Naive thymus-derived CD8-positive, alpha-beta T cell (primary cell): ENCODE measurements at places on chromosomes 16 and 17. TPM values are rescaled to one million over a fixed set of nuclear protein-coding genes. Genes with fewer than 3 reads are reported as not detected.

Gene KRT38
- not detected for total RNA-seq

- DNase-seq = no peak
Observed at GRCh38 chr16:88063211-88063773, 112.1 kb downstream of the BANP start.

DNA sequence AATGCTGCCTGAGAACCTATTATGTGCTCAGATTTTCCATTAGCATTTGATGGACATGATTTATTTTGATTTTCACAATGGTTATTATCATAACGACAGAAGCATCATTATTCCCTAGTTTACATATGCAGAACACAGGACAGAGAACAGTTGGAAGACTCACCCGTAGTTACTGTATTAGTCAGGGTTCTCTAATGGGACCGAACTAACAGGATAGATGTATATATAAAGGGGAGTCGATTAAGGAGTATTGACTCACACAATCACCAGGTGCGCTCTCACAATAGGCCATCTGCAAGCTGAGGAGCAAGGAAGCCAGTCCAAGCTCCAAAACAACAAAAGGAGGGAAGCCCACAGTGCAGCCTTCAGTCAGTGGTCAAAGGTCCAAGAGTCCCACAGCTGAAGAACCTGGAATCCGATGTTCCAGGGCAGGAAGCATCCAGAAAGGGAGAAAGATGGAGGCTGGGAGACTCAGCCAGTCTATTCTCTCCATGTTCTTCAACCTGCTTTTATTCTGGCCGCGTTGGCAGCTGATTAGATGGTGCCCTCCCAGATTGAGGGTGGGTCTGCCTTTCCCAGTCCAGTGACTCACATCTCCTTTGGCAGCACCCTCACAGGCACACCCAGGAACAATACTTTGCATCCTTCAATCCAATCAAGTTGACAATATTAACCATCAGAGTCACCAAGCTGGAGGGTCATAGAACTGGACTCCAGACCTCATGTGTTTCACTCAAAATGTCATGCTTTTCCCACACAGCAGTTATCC lies 92.7 kb upstream of the XYLT1 start:
- no peak for DNase-seq

Gene SPATA22
- 0.36 TPM for total RNA-seq

Gene ZNF19
- 15.0 TPM for total RNA-seq

- no peak for DNase-seq
Observed at GRCh38 chr17:28330671-28331070, 4.6 kb downstream of the IFT20 start.

GRCh38 chr16:85777583-85778310 lies 21.6 kb downstream of the EMC8 start:
- no peak for DNase-seq

- DNase-seq = peak; percentile 19
Observed at GRCh38 chr16:22373662-22374310, 633 bp downstream of the CDR2 start.

GRCh38 chr16:85984947-85985451 lies 86.0 kb downstream of the IRF8 start:
- DNase-seq = no peak

DNA sequence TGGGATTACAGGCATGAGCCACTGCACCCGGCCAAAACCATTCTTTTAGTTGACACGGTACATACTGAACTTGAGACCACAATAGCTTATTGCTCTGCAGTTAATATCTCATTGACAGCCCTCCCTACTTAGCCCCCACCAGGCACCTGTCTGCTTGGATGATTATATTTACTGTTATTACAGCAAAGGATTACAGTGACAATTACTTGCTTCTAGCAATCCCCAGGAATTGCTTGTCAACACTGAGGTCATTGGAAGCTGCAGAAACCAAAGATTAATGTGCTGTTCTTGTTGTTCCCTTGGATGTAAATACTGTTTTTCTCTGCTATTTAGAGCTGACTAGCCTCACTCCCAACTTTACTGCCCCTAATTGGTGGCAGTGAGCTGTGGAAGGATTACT lies 211.2 kb downstream of the LGALS9B start:
- DNase-seq = no peak

GRCh38 chr17:57338257-57338914 lies 82.1 kb downstream of the MSI2 start:
- DNase-seq = no peak

Gene TSEN54
- 54.4 TPM for total RNA-seq

DNA sequence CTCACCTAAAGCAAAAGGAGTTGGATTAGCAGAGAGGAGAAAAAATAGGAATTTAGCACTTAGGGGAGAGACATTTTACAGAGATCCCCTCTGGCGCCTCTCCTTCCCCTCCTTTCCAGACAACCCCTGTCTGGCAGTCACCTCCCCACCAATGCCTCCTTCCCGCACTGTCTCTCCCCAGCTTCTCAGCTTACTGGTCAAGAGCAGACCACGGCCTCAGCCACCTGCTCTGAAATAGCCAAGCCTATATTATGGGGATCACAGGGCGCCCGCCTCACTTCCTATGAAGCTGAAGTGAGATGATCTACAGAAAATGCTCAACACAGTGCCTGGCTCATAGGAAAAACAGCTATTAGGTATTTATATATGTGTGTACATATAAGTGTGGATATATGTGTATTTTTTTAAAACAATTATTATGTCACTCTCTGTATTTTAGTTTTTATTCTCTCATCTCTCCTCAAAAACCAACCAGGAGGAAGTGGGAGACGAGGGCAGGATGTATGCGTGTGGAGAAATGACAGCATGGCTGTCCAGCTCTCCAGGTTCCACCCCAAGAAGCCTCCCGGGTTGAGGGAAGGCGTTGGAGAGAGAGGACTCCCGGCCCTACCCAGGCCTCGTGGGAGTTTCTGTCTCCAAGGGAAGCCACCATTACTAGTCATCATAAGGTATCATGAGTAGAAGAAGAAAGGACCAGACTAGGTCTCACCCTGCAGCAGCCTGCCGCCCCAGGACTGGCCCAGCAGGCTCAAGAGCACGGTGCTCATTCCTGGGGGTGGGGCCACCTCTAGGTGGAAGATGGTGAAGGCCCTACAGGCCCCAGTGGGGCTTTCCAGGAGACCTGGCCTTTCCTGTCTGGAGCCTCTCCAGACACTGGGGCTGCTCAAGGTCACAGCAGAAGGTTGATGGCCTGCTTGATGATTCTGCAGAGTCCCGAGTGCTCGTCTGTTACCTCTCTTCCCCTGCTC lies 27.2 kb downstream of the MAP3K14 start:
- DNase-seq = no peak

Gene MYOCD
- not detected for total RNA-seq

DNA sequence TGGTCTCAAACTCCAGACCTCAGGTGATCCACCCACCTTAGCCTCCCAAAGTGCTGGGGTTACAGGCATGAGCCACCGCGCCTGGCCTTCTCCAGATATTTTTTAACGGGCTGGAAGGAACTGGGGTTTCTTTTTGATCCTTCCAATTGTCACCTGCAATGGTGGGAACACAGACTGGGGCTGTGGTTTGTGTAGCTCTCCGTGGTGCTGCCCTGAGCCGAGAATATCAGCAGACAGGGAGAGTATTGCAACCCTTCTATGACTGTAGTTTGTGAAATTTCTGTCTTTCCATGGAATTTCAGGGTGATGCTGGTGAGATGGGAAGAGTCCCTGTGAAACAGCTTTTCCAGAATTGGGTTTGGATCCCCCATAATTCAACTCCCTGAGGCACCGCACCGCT lies 263.5 kb downstream of the ENGASE start:
- no peak for DNase-seq

DNA sequence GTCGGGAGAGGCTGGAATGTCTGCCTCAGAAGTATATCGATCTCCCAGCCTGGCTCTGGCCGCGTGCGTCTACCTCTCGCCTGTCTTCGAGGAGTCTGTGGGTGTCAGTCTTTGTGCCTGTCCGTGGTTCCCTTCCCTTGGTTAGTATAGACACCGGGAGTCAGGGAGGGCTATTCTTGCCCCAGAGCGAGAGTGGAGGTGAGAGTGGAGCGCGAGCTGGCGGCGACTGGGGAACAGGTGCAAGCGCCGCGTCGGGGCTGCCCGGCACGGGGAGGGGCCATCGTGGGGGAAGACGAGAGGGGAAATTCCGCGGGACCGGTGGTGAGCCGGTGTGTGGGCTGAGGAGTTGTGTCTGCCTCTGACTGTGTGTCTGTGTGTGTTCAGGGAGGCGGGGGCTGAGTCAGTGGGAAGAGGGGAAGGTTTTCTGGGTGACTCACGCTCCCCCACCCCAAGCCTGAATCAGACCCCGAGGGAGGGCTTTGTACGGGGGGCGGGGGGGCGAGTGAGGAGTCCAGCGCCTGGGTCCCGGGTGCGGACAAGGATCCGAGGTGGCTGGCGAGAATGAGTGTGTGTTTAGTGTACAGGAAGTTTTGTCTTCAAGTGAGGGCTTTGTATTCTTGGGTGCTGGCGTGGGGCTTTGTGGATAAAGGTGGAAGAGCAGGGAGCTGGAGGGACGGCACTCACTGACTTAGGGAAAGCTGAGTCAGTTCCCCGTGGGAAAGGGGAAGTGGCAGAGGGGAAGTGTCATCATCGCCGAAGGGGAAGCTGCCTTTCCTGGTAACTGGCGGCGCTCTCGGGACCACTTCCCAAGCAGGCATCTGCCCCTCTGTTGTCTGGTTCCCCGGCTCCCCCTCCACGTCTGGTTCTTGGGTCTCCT lies 8.6 kb downstream of the KDM6B start:
- DNase-seq = peak; percentile 97

DNA sequence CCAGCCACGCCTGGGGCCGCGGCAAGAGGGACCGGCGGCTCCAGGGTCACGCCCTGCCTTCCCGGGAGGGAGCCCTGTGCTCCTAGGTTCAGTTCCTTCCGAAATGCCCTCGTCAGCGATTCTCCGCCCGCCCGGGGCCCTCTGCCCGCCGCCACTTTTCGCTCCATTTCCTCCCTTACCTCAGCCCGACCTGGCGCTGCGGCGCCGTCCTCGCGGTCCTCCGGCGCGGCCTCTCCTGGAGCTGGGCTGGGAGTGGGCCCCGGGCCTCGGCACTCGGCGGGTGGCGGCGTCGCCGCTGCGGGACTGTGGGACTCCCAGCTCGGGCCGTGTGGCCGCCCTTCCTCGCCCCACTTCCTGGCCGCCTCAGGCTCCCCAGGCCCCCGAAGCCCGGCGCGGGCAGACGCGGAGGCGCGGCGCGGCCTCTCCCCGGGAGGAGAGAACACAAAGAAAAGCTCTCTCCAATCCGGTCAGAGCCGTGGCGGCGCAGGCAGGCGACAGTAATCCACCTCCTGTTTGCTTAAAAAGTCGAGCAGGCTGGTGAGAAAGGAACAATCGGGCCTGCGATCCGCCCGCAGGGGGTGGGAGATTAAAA lies 1.6 kb downstream of the BAHCC1 start:
- DNase-seq = peak; percentile 38

Gene ST6GALNAC2
- total RNA-seq = 0.44 TPM

Gene PMP22
- 0.27 TPM for total RNA-seq

Gene TNP2
- not detected for total RNA-seq

DNA sequence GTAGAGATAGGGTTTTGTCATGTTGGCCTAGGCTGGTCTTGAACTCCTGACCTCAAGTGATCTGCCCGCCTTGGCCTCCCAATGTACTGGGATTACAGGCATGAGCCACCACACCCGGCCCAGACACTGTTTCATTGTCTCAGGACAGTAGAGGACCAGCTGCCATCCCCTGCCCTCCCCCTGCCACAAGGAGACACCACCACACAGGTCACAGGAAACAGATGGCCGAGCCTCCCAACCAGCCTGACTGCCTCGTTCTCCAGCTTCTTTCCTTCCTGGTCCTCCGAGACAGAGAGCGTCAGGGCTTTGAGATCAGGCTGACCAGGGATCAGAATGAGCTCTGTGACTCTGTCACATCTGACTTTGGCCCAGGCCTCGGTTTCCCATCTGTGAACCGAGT lies 20.8 kb upstream of the RNPS1 start:
- DNase-seq = no peak

- no peak for DNase-seq
Observed at GRCh38 chr17:10845388-10845751, 7.5 kb upstream of the PIRT start.

DNA sequence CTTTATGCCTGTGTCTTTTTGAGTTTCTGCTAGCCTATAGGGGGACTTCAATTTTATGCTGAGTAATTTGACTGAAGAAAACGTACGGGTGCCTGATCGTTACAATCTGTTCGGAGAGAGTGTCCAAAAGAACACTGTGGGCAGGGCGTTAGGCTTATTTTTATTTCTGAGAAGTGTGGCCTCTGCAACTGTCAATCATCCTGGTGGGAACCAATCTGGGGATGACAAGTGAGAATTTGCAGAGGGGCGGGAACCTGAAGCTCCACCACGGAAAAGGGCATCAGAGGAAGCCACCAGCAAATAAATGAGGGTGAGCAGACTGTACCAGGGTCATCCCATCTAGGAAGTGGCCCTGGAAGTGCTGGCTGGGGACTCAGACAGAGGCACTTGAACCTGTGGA lies 12.0 kb upstream of the CDYL2 start:
- DNase-seq = no peak

GRCh38 chr17:36922175-36922574 lies 15.1 kb upstream of the LHX1 start:
- no peak for DNase-seq

DNA sequence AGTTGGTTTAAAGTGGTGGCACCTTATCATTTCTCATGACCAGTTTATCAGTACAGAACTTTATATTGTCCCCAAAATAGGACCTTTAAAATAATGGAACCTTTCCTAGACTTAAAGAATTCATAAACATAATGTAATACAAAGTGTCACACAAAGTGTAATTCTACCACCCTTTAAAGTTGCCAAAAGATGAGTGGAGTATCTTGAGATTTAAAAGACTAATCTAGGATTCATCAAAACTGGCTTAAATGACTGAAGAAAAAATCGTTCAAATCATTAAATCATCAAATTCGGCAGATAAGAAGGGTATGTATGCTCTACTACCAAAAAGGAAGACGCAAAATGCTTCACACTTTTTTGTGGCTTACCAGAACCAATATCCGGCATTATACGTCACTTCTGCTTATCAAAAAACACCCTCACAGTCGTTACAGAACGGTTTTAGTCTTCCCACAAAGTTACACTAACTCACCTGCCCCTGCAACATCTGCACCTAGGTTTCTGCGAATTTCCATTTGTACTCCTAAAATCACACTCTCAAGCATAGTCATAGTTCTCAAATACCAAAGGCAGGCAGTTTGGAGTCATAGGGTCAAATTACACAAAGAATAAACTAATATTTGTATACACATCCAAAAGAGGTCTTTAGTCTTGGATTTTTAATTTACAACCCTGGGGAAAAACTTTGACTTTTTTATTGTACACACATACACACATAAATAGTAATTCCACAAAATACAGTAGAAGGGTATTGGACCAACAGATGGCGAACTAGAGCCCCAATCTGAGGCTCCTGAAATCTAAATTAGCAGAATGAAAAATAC lies 1.4 kb upstream of the KANSL1 start:
- DNase-seq = peak; percentile 89

- no peak for DNase-seq
Observed at GRCh38 chr17:75249564-75249963, 11.8 kb downstream of the GGA3 start.

- DNase-seq = no peak
Observed at GRCh38 chr17:45008216-45008615, 40.1 kb upstream of the C1QL1 start.
